ENCODE measurements at places on chromosomes 3 and 15.
A peak's percentile ranks its signal among the peaks of the same experiment; 100 is the strongest.

DNA sequence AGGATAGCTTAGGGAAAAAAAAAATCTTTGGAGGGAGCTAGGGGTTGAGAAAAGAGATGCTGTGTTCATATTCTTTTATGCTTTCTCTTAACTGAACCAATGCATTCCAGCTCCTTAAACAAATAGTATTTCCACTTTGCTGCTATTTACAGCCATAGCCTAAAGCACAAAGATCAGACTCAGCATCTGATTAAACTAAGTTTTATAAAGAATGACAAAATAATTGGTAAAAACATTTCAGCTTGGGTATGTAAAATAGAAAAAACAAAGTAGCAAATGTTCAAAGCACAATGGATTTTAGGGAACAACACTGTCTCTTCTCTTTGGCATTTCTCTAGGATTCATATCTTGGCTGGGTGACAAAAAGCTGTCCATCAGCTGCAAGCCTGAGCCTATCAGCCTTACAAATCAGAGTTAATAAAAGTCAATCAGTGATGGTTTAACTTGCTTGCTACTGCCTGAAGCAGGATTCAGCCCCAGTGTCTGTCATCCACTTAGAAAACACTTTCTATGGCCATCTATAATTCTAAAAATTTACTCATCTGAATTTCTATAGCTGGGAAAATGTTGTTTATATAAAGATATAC, 232.1 kb upstream of the CDIN1 start:
- peaks cover 5% of the 10 kb centered on the region for H3K4me1 ChIP-seq
- no peaks in the 10 kb centered on the region for H3K27me3 ChIP-seq
- no peak for DNase-seq
- no peaks in the 10 kb centered on the region for H3K36me3 ChIP-seq
- H3K27ac ChIP-seq: no peak overlapping the region
- H3K4me3 ChIP-seq: no peak overlapping the region

DNA sequence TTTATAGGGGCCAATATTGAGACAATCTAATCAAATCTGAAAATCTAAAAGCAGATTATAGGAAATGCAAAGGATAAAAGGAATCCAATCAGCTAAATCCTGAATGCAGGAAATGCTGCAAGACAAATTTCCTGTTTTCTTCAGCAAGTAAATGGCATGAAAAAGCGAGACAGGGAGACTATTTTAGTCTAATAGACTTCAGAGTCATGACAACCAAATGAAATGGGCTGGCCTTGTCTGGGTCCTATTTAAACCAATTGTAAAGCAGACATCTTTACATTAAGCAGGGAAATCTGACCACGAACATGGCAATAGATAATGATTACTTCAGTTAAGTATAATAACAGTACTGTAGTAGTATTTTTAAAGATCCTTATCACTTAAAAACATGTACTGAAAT, 2.1 kb downstream of the DBR1 start:
- no peaks in the 10 kb centered on the region for H3K27me3 ChIP-seq
- DNase-seq: no peak

- DNase-seq: no peak
- H3K27me3 ChIP-seq: no peaks in the 10 kb centered on the region
- no peaks in the 10 kb centered on the region for H3K4me1 ChIP-seq
- no peak overlapping the region for H3K4me3 ChIP-seq
- no peaks in the 10 kb centered on the region for H3K36me3 ChIP-seq
- H3K27ac ChIP-seq: no peak overlapping the region
These were observed 19.9 kb downstream of the CLDN1 start for GRCh38 chr3:190302212-190302867.

DNA sequence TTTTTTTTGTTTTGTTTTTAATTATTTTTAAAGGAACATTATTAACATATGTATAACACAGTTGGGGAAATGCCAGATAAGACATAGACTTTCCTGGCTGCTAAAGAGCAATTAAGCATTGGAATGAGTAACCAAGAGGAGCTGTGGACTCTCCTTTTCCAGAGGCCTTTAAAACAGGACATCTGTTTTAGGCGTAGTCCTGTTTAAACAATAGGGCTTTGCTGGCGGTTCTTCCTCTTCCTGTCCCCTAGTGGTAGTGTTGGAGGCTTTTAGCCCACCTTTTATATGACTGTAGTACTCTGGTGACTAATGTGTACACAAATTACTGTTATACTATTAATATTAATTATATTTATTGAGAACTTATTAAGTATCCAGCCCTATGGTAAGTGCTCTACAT, 81.9 kb downstream of the PPARG start:
- H3K27ac ChIP-seq: no peak overlapping the region
- no peak overlapping the region for H3K4me3 ChIP-seq
- no peaks in the 10 kb centered on the region for H3K27me3 ChIP-seq
- no peak for DNase-seq
- H3K36me3 ChIP-seq: no peaks in the 10 kb centered on the region

DNA sequence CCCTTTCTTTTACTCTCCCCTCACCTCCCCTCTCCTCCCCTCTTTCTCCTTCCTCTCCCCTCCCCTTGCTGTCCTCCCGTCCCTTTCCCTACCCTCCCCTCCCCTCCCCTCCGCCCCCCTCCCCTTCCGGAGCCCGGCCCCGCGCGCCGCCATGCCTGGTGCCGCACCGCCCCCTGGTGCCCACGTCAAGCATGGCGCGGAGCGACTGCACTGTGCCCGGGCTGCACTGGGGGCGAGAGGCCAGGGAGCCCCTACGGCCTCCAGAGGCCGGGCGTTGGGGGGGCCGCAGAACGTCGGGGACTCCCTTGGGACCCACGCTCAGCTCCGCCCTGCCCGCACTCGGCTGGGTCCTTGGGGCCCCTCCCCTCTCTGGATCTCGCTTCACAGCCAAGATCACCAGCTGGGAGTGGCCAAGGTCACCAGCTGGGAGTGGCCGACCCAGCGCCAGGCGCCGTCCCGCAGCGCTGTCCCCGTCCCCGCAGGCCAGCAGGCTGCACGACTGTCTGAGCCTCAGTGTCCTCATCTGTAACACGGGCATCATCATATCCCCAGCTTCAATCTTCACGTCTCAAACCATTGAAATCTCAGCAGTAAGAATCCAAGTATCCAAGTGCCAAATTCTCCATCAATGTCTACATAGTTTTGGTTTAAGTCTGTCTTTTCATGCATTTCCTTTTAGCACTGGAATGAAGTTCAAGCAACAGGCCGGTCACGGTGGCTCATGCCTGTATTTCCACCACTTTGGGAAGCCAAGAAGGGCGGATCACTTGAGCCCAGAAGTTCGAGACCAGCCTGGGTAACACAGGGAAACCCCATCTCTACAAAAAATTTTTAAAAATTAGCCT, 42.5 kb downstream of the TPRA1 start:
- no peaks in the 10 kb centered on the region for H3K36me3 ChIP-seq
- H3K27ac ChIP-seq: no peak overlapping the region
- peak overlapping the region; percentile 66 for H3K4me3 ChIP-seq
- peak; percentile 85 for DNase-seq
